Naive thymus-derived CD8-positive, alpha-beta T cell (primary cell): ENCODE measurements at places on chromosomes 1 and 21. TPM values are rescaled to one million over a fixed set of nuclear protein-coding genes. Genes with fewer than 3 reads are reported as not detected.

GRCh38 chr1:90371448-90371813, 345.7 kb downstream of the BARHL2 start:
- H3K27me3 ChIP-seq: peaks cover 7% of the 10 kb centered on the region
- no peak overlapping the region for H3K27ac ChIP-seq
- no peaks in the 10 kb centered on the region for H3K4me1 ChIP-seq
- no peak for DNase-seq
- H3K36me3 ChIP-seq: no peaks in the 10 kb centered on the region
- H3K4me3 ChIP-seq: no peak overlapping the region

DNA sequence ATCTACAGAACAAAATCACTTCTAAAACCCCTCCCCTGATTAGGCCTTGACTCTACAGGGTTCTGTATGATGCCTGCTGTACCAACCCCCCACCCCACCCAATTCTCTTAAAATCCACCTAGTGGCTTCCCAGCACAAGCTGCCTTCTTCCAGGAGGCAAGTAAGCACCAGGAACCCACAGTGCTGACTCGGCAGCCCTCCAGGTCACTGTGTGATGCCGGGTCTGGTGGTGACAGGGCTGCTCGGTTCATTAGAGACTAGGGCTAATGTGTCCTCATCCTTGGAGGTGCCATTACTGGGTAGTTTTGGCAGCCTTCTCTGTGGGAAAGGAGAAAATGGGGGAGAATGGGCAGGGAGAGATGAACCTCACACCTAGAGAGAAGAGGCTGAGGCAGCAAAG, 363.5 kb downstream of the PTPRU start:
- no peak overlapping the region for H3K4me3 ChIP-seq
- no peak overlapping the region for H3K27ac ChIP-seq
- H3K27me3 ChIP-seq: peaks cover 18% of the 10 kb centered on the region
- no peaks in the 10 kb centered on the region for H3K36me3 ChIP-seq

GRCh38 chr1:68175621-68176398, 56.5 kb downstream of the WLS start:
- H3K27ac ChIP-seq: no peak overlapping the region
- no peaks in the 10 kb centered on the region for H3K36me3 ChIP-seq
- no peak for DNase-seq
- H3K27me3 ChIP-seq: no peaks in the 10 kb centered on the region
- no peaks in the 10 kb centered on the region for H3K4me1 ChIP-seq

DNA sequence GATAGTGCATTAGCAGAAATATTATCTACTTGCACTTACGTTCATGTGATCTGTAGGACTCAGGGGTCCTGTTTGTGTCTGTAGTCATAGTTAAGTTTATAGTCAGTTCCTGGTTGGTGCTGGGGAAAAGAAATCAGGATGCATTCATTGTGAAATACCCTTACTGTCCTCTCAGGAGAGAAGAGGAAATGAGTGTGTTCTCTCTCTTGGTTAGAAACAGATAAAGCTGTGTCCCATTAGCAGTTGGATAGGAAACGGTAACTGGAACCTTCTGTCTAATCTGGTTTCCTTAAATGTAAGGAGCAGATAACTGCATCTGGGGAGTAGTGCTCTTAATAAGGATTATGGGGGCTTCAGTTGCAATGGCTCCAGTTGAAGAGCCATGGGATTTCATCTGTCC, 8.9 kb downstream of the SDCCAG8 start:
- H3K4me1 ChIP-seq: peaks cover 43% of the 10 kb centered on the region
- no peak overlapping the region for H3K27ac ChIP-seq
- H3K27me3 ChIP-seq: no peaks in the 10 kb centered on the region
- peaks cover 19% of the 10 kb centered on the region for H3K36me3 ChIP-seq
- no peak overlapping the region for H3K4me3 ChIP-seq

GRCh38 chr1:231899713-231900435, 273.3 kb downstream of the DISC1 start:
- no peaks in the 10 kb centered on the region for H3K4me1 ChIP-seq
- no peak for DNase-seq
- H3K4me3 ChIP-seq: no peak overlapping the region
- H3K27me3 ChIP-seq: no peaks in the 10 kb centered on the region
- H3K27ac ChIP-seq: no peak overlapping the region

DNA sequence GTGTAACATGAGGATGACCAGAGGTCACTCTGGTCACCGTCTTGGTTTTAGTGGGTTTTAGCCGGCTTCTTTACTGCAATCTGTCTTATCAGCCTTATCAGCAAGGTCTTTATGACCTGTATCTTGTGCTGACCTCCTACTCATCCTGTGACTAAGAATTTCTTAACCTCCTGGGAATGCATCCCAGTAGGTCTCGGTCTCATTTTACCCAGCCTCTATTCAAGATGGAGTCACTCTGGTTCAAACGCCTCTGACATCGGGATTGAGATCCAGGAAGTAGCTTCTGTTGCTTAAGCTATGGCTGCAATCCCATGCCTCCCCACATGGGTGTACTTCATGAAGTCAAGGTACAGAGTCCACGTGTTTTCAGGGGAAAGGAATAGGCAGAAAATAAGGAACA, 19.9 kb downstream of the FMN2 start:
- peaks cover 9% of the 10 kb centered on the region for H3K27me3 ChIP-seq
- no peaks in the 10 kb centered on the region for H3K36me3 ChIP-seq
- no peak overlapping the region for H3K27ac ChIP-seq
- H3K4me1 ChIP-seq: no peaks in the 10 kb centered on the region
- H3K4me3 ChIP-seq: no peak overlapping the region

GRCh38 chr21:36902793-36903192, 63.7 kb downstream of the HLCS start:
- H3K27ac ChIP-seq: no peak overlapping the region
- no peak overlapping the region for H3K4me3 ChIP-seq
- DNase-seq: no peak
- H3K36me3 ChIP-seq: peaks cover 14% of the 10 kb centered on the region
- H3K4me1 ChIP-seq: no peaks in the 10 kb centered on the region

GRCh38 chr1:200332716-200333115, 77.1 kb downstream of the ZNF281 start:
- no peak overlapping the region for H3K4me3 ChIP-seq
- DNase-seq: no peak
- no peak overlapping the region for H3K27ac ChIP-seq

GRCh38 chr1:54018635-54019034, 649 bp upstream of the LDLRAD1 start:
- H3K4me3 ChIP-seq: no peak overlapping the region
- H3K27me3 ChIP-seq: no peaks in the 10 kb centered on the region
- no peaks in the 10 kb centered on the region for H3K36me3 ChIP-seq
- H3K4me1 ChIP-seq: no peaks in the 10 kb centered on the region

DNA sequence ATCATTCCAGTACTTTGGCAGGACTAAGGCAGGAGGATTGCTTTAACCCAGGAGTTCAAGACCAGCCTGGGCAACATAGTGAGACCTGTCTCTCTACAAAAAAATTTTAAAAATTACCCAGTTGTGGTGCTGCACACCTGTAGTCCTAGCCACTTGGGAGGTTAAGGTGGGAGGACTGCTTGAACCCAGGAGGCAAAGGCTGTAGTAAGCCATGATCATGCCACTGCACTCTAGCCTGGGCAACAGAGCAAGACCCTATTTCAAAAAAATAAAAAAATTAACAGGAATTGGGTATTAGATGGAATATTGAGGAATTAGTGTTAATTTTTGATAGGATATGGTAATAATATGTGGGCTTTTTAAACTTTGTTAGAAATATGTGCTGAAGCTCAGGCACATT, 16.8 kb downstream of the TAF13 start:
- H3K27me3 ChIP-seq: no peaks in the 10 kb centered on the region
- H3K4me3 ChIP-seq: no peak overlapping the region
- H3K4me1 ChIP-seq: no peaks in the 10 kb centered on the region
- no peak overlapping the region for H3K27ac ChIP-seq
- H3K36me3 ChIP-seq: peaks cover 16% of the 10 kb centered on the region

GRCh38 chr1:101379037-101379436, 142.2 kb downstream of the S1PR1 start:
- H3K4me3 ChIP-seq: no peak overlapping the region
- no peak for DNase-seq
- H3K27ac ChIP-seq: no peak overlapping the region
- no peaks in the 10 kb centered on the region for H3K36me3 ChIP-seq
- H3K27me3 ChIP-seq: no peaks in the 10 kb centered on the region

- no peak for DNase-seq
- H3K4me3 ChIP-seq: peak overlapping the region; percentile 73
- H3K4me1 ChIP-seq: peaks cover 35% of the 10 kb centered on the region
Observed at GRCh38 chr1:109530457-109531087, 9.1 kb upstream of the GPR61 start.

- DNase-seq: no peak
- no peak overlapping the region for H3K27ac ChIP-seq
- H3K27me3 ChIP-seq: no peaks in the 10 kb centered on the region
- H3K4me3 ChIP-seq: no peak overlapping the region
- peaks cover 44% of the 10 kb centered on the region for H3K4me1 ChIP-seq
Observed at GRCh38 chr1:33177996-33178540, 3.8 kb downstream of the TRIM62 start.

DNA sequence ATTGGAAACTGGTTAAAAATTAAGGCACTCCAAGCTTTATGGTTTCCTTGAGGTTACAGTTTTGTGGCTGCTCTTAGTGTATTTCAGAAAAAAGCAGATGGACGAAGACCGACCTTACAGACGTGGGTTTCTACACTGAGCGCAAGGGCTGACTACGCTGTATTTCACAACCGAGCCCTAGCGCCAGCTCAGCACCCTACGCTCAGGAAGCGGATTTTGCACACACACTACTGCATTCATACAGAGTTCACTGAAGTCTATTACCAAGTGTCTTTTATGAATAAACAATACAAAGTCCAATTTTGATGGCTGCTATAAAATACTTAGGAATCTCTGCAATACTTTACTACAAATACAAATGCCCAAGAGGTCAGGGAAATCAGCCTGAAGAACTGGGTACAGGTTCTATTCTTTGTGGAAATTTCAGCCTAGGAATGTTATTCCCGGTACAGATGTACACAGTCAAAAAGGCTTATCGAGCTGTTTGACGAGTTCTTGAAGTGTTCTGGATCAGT, 23.8 kb downstream of the PTTG1IP start:
- DNase-seq: no peak
- peaks cover 23% of the 10 kb centered on the region for H3K4me1 ChIP-seq
- H3K4me3 ChIP-seq: no peak overlapping the region
- no peak overlapping the region for H3K27ac ChIP-seq

GRCh38 chr1:234435620-234436019, 43.4 kb downstream of the TARBP1 start:
- peaks cover 17% of the 10 kb centered on the region for H3K36me3 ChIP-seq
- H3K27ac ChIP-seq: no peak overlapping the region

THRAP3 gene
- 123 TPM for total RNA-seq

OLIG2 gene
- total RNA-seq: not detected

AMY2A gene
- not detected for total RNA-seq

ZNF648 gene
- total RNA-seq: not detected

STXBP3 gene
- total RNA-seq: 83.6 TPM

CFAP107 gene
- total RNA-seq: not detected

RIPK4 gene
- 1.1 TPM for total RNA-seq

TBX15 gene
- not detected for total RNA-seq
